ENCODE measurements at places on chromosomes 13 and 19.

GRCh38 chr13:40910324-40911050 is 108.6 kb downstream of the ELF1 start:
- no peak for DNase-seq

DNA sequence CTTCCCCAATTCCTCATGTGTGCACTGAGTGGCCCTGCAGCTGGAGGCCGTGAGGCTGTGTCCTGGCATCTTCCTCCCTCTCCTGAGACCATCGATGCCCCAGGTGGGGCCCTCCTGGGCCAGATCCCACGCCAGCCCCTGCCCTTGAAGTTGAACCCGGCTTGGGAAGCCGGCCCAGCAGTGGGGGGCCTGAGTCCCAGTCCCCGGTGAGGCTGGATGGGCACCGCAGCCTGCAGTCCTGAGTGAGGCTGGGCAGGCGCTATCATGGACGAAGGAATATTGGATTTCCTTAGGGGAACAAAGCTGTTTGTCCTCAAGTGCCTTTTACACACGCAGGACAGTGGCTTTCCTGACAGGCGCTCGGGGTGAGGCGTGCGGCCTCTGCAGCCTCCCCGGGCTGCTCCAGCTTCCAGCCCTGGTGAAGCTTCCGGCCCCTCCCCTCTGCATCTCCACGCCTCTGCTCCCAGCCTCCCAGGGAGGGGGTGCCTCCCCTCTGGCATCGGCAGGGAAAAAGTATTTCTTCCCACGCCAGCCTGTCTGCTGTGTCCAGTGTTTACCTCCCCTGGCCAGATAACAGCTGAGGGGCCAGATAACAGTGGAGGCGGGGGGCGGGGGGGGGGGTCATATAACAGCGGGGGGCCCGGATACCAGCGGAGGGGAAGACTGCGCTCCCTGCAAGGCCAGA is 159.5 kb downstream of the KDM4B start:
- no peak for DNase-seq

DNA sequence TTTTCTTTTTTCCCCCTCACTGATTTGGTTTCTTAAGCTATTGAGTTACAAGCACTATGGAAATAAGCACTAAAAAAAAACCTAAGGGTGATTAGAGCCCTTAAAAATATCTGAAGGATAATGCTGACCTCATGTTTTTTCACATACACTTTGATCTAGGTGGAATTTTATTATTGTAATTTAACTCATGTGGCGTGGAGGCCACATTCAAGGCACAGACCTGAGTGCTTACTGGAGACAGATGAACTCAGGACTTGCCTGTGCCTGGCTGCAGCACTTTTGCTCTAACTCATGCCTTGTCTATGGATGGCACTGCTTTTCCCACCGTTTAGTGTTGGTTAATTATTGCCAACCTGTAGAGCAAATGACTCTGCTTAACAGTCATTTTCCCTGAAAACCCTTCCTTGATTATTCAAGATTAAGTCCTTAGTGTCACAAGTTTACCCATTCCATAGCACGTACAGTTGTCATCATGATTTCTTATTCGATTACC is 541.4 kb downstream of the GPC6 start:
- DNase-seq = no peak

GRCh38 chr19:39112338-39112890 is 13.2 kb upstream of the PAK4 start:
- DNase-seq = no peak

DNA sequence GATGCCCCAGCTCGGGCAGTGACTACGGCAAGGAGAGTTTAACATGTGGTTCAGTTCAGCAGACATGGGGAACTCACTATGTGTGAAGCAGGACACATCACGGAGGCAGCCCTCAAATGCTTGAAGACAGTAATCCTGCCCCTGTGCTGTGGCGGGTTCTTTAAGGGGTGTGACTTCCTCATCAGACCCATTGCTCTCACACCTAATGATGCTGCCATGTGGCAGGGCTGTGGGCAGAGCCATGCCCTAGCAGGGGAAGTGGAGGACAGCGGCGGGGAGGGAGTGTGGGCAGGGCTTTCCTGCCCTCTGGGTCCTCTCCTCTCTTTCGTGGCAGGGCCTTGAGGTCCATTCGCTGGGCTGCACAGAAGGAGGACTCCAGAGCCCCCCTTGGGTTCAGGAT is 131.1 kb upstream of the GJB6 start:
- DNase-seq = no peak

DNA sequence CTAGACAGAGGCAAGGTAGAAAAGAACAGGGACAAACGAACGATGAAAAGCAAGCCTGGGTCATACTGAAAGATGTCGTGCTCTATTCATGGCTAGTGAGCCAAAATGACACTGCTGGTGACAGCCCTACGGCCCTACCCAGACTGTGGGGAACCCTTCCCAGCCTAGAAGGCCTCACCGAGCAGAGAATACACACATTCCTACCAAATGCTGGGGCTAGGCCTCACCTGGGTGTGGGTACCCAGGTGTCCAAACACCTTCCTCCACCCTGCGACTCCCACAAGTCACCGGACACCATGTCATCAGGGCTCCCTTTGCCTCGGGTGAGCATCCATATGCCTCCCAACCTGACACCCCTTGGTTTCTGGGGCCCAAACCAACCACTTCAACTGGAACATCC is 85.3 kb upstream of the DOCK9 start:
- no peak for DNase-seq

- DNase-seq = no peak
Observed at GRCh38 chr13:40442231-40442630, 224.2 kb downstream of the FOXO1 start.

- DNase-seq = no peak
Observed at GRCh38 chr13:49407936-49408335, 35.9 kb downstream of the CAB39L start.

- DNase-seq = no peak
Observed at GRCh38 chr13:79432992-79433391, 26.9 kb upstream of the RBM26 start.

- no peak for DNase-seq
Observed at GRCh38 chr13:76790980-76791819, 95.0 kb downstream of the KCTD12 start.

GRCh38 chr13:19680751-19681150 is 47.3 kb downstream of the MPHOSPH8 start:
- no peak for DNase-seq

DNA sequence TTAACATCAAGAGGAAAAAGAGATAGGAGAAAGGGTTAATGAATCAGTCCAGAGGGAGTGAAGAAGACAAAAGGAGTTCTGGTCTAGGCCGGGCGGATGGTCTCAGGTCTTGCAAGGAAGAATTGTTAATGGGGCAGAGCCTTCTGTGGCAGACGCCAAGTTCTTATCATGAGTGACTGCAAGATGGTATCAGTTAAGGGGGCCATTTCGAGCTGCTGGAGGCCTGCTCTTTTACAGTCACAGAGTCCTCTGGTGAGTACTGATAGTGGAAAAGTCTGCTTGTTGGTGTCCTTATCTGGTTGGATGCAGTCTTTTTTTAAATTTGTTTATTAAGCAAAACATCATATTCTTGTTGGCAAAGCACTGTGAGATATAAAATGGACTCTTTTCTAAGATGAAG is 590.9 kb upstream of the SGCG start:
- no peak for DNase-seq

DNA sequence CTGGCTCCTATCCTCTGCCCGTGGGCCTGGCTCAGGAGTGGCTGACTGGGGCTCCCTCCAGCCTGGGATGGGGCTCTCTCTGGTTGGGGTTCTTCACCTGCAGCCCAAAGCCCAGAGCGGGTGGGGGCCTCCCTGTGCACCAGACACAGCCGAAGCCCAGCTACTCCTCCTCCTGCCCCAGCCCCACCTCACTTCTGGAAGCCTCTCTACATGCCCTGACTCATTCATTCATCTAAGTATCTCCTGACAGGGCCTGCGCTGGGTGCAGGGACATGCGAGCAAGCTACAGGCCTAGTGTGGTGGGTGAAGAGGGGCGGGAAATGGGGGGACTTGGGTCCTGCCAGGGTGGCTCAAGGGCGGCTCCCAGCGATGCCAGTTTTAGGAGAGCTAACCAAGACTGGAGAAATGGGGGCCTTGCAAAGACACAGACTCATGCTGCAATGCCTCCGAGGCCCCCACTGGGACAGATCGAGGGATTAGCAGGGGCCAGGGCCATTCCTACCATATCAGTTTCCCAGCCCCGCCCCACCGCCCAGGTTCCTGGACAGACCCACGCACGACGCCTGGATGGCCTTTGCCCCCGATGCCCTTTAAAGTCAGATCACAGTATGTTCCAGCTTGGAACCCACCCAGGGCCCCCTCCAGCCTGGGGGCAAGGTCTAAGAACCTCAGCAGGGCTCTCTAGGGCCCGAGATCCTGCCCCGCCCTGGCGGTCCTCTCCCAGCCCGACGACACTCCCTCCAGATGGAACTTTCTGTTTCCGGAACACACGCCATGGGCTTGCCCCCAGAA is 12.6 kb downstream of the LSM4 start:
- DNase-seq = no peak
